ENCODE measurements at places on chromosomes 1 and 21.

GRCh38 chr1:6279066-6279465 is 18.2 kb upstream of the GPR153 start:
- DNase-seq: no peak

GRCh38 chr1:211605603-211606331 is 26.8 kb upstream of the SLC30A1 start:
- DNase-seq: no peak

DNA sequence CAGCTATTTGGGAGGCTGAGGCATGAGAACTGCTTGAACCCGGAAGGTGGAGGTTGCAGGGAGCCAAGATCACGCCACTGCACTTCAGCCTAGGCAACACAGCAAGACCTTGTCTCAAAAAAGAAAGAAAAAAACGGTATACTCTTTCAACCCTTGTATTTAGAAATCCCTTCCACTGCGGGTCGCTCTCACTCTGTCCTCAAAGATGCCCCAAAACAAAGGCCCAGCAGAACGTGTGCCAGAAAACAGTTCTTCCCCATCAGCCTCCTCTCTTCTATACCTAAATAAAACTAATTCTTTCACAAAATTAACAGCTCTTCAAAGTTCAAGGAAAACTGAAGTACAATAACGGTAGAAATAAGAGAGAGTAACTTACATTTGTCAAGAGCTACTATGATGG is 13.2 kb downstream of the SETD4 start:
- DNase-seq: no peak

DNA sequence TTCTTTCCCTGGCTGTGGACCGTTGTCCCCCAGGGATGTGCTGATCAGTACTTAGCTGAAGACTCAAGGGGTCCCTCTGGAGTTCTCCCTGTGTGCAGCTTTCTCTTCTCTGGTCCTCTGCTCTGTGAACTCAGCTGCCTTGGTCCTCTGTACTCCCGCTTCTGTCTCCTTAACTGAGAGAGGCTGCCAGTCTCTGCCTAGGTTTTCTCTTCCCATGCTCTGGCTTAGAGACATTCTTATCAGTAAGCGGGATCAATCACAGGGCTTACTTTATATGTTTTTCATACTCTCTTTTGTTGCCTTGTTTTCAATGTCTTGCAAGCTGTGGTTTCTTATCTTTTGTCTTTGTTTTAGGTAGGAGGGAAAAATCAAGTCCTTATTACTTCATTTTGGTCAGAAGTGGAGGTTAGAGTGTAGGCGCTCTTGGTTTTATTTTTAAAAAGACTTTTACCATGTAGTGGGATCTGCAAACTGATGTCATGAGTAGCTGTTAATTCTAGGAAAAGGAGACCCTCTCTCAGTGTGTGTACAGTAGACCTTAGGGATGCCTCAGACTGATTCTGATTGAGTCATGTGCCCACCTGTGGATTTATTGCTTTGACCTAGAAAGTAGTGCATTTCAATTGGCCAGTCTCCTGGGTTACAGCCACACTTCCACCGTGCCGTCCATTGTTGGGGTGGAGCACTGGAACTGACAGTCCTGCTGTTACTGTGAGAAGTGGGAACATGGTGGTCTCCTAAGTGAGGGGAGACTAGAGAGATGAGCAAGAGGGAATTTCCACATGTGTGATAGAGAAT is 46.6 kb downstream of the TTC3 start:
- DNase-seq: no peak

DNA sequence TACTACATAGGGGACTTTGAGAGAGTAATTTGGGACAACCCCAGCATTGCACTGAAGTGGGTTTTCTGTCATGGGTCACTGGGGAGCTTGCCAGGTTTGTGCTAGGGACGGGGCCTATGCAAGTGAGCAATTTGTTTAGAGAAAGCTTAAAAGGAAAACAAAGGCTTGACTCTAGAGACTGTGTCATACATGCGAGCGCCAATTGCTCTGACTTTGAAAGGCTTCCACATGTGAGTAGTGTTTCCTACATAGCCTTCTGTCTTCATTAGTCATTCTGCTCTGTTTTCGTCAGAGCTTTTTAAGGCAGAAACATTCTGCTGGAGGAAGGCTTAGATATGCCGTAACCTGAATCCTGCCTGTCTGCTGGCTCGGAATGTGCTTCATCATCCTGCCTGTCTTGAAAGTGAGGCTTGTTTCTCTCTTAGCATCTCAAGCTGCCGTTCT is 28.4 kb downstream of the TRIM45 start:
- peak; percentile 31 for DNase-seq

DNA sequence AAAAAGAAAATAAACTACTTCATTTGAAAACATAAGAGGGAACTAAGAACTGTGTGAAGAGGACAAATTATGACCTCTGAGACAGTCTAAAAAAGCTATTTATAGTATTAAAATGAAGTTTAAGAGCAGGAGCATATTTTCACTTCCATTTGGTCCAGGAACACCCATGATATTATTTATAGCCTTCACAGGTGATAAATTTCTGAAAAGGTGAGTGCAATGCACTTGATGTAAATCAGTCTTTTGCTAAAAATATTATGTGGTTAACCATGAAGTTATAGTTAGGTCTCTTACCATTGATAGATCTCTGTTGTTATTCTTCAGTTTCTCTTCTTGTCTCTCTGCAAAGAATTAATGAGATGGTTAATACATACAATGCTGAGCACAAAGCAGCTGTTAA is 14.7 kb downstream of the TMCO1 start:
- DNase-seq: no peak

GRCh38 chr1:31297277-31298247 is 730 bp downstream of the ZCCHC17 start:
- peak; percentile 22 for DNase-seq

DNA sequence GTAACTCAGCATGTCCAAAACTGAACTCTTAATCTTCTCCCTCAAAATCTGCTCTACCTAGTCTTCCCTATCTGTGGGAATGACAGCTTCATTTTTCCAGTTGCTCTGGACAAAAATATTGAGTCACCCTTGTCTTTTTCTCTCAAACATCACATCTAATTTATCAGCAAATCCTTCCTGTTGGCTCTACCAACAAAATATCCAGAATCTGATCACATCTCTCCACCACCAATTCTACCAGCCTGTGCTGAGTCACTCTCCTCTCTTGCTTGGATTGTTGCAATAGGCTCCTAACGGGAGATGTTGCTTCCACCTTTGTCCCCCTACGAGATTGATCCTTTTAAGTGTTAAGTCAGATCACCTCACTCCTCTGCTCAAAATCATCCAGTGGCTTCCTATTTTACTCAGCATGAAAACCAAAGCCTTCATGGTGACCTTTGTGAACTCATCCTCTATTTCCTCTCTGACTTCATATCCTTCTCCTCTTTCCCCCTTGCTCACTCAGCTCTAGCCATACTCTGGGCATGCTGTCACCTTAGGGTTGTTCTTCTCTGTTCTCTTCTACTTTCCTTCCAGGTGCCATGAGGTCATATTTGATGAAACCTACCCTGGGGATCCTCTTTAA is 21.5 kb upstream of the SMYD2 start:
- DNase-seq: no peak

GRCh38 chr1:116335850-116336624 is 37.0 kb upstream of the ATP1A1 start:
- no peak for DNase-seq

DNA sequence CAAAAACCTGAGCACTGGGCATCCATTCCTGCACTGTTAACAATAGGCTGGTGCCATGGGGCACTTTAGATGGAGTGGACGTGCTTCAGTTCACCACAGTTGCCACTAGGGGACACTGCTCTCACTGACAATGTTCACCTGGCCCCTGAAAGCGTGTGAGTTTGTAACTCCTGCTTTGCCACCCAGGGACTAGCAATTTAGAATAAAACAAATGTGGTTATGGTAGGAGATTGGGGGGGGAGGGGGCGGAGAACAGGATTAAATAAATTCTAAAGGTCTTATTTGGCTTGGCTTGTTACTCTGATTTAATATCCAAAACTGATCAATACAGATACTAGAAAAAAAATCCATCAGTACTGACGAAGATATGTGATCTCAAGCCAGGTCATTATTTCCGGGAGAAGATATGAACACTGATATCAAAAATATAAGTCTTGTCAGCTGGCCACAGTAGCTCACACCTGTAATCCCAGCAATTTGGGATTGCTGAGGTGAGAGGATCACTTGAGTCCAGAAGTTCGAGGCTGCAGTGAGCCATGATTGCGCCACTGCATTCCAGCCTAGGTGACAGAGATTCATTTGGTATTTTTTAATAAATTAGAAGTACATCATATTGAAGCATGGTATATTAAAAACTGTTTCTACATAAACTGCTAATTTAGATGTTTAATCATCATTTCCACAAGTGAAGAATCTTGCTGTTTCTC is 23.2 kb downstream of the INTS7 start:
- peak; percentile 24 for DNase-seq

DNA sequence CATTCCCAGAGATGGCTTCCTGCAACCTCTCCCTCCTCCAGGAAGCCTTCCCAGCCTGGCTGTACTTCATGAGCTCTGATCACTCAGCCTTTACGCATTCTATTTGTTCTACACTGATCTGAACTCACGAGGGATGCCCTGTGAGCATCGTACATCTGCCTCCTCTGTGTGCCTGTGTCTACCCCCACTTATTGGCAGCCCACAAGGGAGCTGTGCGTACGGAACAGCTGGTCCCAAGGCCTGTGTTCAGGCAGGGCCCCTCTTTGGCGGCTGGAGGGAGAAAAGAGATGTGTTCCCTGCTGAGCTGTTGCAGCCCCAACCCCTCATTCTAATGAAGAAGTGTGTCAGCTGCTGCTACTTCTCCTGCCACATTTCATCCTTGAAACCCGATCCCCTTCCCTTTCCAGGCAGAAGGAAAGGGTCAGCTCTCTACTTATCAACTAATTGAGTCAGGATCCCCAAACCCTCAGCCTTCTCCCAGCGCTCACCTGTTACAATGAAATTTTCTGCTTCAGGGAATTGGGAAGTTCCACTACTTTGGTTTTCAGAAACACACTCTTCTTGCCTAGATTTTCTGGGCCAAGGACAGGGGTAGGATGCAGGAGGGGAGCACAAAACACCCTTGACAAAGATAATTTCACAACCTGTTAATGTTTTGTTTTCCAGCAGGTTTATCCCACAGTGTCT is 3.2 kb downstream of the INKA2 start:
- peak; percentile 71 for DNase-seq

- DNase-seq: peak; percentile 44
Observed at GRCh38 chr1:3275471-3276340, 178.8 kb upstream of the ARHGEF16 start.

GRCh38 chr1:200693327-200693726 is 23.6 kb upstream of the DDX59 start:
- DNase-seq: no peak

DNA sequence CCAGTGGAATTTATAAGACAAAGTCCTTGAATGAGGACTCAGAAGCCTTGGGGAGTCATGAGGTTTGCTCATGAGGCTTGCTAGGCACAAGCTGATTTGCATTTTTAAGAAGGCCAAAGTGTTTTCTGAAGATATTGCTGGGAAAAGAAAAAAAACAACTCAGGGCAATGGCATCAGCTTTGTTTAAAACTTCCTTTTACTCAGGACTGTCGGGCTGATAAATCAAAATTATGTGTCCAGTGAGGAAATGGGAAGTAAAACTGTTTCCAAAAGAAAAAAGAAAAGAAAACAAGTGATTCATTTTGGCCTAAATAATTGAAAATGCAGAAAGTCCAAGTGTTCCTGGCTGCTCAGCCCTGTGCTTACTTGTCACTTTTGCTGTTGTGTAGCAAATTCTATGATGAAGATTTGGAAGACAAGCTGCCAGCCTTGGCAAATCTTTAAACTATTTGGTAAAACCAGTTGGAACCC is 282.4 kb downstream of the HLX start:
- DNase-seq: no peak

GRCh38 chr1:81430236-81430938 is 370.3 kb upstream of the ADGRL2 start:
- DNase-seq: no peak

DNA sequence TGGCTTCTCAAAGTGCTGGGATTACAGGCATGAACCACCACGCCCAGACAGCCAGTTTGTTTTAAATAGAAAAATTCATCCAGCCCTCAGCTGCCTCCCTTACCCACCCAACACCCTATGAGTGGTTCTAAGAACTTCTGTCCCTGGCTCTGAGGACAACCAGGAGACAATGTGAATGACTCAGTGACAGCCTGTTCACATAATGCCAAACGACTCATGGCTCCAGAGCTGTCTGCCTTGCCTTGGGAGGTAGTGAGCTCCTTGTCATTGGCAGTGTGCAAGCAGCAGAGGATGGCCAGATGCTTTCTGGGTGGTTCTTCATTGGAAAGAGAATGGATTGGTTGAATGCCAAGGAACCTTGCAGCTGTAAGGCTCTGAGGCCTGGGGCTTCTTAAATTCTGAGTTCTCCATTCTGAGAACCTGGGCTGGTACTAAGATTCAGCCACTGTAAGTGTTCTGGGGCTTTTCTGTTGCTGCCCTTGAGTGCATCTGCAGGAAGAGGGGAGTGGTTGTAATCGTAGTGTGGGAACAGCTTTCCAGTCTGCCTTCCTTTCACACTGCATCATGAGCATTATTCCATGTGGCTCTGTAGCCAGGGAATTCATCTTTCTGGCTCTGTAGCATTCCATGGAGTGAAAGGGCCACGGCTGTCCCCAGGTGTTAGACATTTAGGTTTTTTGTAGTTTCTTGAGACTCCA is 5.8 kb downstream of the SERINC2 start:
- DNase-seq: no peak

All from DMS79 treated with DMSO at 0.1 percent for 48 hours (cell line).